Stimulated activated CD4-positive, alpha-beta T cell treated with anti-CD3 and anti-CD28 coated beads, Interleukin-12 subunit alpha, Interleukin-12 subunit beta, amount 100 ng/mL, for 24 hours (primary cell): ENCODE measurements at places on chromosomes 7 and 10.

DNA sequence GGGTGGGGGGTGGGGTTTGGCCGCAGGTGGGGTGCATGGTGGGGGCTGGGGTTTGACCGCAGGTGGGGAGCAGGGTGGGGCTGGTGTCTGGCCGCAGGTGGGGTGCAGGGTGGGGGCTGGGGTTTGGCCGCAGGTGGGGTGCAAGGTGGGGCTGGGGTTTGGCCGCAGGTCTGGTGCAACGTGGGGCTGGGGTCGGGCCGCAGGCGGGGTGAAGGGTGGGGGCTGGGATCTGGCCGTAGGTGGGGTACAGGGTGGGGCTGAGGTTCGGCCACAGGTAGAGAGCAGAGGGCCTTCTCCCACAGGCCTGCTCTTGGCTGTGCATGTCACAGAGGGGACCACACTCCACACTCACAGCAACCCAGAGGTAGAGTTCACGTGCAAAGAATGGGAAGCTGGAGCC is 586.6 kb downstream of the PTPRN2 start:
- no peak for DNase-seq

DNA sequence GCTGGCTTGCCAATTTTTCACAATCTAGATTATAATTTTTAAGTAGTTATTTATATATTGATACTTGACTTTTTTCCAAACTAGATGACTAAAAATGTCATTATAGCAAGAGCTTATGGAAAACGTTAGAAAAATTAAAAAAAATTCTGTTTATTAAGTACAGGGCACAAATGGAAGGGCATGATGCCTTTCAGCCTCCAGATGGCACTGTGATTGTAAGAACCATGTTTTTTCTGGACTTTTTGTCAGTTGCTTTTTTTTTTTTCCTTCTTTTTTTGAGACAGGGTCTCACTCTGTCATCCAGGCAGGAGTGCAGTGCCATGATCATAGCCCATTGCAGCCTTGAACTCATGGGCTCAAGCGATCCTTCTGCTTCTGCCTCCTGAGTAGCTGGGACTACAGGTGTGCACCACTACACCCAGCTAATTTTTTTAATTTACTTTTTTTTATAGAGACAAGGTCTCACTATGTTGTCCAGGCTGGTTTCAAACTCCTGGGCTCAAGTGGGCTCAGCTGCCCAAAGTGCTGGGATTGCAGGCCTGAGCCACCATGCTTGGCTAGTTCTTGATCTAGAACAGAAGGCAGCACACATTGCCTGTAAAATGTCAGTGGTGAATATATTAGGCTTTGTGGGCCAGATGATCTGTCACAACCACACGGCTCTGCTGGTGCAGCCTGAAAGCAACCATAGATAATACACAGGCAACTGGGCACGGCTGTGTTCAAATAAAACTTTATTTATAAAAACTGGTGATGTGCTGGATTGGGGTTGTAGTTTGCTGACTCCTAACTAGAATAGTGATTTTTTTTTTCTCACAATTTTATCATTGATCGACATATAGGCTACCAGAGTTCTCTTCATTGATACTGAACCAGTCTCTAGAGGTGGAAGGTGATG is 27.4 kb downstream of the UCMA start:
- DNase-seq, result no peak

- no peak for DNase-seq
Measured at GRCh38 chr7:80816806-80817205, 102.0 kb downstream of the SEMA3C start.

GRCh38 chr10:117311261-117311660 is 64.0 kb downstream of the PDZD8 start:
- no peak for DNase-seq

GRCh38 chr7:101870361-101871062 is 53.1 kb downstream of the CUX1 start:
- DNase-seq, result no peak

DNA sequence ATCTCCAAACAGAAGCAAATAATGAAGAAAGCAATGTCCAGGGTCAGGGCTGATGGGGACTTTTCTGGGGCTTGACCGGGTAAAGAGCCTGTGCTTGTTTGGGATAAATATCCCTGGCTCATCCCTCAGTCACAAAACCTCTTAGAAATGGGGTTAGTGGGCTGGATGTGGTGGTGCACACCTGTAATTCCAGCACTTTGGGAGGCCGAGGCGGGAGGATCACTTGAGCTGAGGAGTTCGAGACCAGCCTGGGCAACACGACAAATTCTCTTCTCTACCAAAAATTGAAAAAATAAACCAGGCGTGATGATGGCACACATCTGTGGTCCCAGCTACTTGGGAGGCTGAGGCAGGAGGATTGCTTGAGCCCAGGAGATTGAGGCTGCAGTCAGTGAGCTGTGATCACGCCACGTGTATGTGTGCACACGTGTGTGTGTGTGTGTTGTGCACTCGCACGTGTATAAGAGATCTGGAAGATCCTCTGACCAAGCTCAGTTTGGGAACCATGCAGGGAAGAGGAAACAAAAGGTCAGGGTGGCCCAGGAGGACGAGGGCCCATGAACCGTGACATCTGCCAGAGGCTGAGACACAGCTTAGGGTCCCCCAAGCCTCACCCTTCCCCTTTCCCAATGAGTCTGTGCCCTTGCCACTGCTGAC is 258.6 kb downstream of the TEX36 start:
- DNase-seq, result no peak
